ENCODE measurements at places on chromosomes 1 and 21.

GRCh38 chr1:3120994-3121393 lies 52.0 kb downstream of the PRDM16 start:
- DNase-seq = no peak

- DNase-seq = no peak
These were observed 530.2 kb downstream of the PTPRC start for GRCh38 chr1:199168888-199169585.

DNA sequence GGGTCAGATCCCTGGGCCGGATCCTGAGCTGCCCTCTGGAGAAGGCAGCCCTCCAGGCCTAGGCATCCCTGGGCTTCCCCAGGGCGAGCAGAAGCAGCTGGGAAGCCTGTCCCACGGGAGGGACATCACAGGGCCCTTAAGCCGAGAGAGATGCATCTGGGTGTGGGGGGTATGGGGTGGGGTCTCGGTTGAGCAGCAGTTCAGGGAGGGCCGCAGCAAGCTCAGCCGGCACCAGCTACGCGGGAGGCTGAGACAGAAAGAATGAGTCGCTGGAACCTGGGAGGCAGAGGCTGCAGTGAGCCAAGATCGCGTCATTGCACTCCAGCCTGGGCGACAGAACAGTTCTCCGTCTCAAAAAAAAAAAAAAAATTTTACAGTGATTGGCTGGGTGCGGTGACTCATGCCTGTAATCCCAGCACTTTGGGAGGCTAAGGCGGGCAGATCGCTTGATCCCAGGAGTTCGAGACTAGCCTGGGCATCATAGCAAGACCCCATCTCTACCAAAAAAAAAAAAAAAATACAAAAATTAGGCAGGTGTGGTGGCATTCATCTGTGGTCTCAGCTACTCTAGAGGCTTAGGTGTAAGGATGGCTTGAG lies 37.7 kb downstream of the RRP1 start:
- DNase-seq = peak; percentile 53

GRCh38 chr1:41712081-41712480 lies 206.6 kb downstream of the HIVEP3 start:
- no peak for DNase-seq

GRCh38 chr1:71312545-71312944 lies 231.7 kb upstream of the ZRANB2 start:
- no peak for DNase-seq

DNA sequence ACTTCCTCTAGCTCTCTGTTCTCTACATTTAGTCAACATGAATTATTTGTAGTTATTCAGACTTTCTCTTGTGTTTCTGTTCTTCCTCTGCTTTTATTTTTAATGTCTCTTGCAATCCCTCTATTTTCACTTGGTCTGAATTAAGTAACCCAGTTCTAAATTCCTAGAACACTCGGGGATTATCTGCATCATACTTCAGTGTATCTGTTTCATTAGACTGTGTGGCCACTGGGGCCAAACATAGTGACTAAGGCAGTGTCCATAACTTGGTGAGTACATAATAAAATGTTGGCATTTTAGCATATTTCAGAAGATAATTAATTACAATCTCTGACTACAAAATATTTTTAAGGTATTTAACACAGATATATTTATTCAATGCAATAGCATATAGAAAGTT lies 1087.2 kb upstream of the B3GALT2 start:
- DNase-seq = no peak
